ENCODE measurements at places on chromosomes 1 and 21. TPM values are rescaled to one million over a fixed set of nuclear protein-coding genes. Genes with fewer than 3 reads are reported as not detected.
A peak's percentile ranks its signal among the peaks of the same experiment; 100 is the strongest.

- peaks cover 6% of the 10 kb centered on the region for H3K27me3 ChIP-seq
- H3K4me1 ChIP-seq = peaks cover 13% of the 10 kb centered on the region
- DNase-seq = no peak
- no peak overlapping the region for H3K27ac ChIP-seq
- H3K36me3 ChIP-seq = no peaks in the 10 kb centered on the region
Observed at GRCh38 chr1:25065321-25065721, 135.2 kb upstream of the RUNX3 start.

DNA sequence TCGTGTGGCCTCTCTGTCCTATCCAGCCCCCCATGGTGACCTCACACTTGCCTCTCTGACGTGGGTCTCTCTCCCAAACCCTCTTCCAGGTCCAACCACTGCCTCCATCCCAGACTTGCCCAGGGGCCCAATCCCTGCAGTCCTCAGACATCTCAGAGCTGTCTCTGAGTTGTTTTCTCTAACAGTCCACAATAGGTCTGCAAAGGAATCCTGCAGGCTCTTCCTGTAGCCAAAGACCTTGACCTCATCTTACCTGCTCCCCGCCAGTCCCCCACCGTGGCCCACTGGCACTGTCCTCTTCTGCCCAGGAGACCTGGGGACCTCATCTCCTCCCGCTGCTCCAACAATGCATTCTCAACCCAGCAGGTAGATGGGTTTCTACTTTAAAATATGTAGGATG, 10.0 kb downstream of the RNF187 start:
- H3K4me3 ChIP-seq = no peak overlapping the region
- H3K27me3 ChIP-seq = no peaks in the 10 kb centered on the region
- peaks cover 9% of the 10 kb centered on the region for H3K4me1 ChIP-seq
- peaks cover 29% of the 10 kb centered on the region for H3K36me3 ChIP-seq
- DNase-seq = no peak

DNA sequence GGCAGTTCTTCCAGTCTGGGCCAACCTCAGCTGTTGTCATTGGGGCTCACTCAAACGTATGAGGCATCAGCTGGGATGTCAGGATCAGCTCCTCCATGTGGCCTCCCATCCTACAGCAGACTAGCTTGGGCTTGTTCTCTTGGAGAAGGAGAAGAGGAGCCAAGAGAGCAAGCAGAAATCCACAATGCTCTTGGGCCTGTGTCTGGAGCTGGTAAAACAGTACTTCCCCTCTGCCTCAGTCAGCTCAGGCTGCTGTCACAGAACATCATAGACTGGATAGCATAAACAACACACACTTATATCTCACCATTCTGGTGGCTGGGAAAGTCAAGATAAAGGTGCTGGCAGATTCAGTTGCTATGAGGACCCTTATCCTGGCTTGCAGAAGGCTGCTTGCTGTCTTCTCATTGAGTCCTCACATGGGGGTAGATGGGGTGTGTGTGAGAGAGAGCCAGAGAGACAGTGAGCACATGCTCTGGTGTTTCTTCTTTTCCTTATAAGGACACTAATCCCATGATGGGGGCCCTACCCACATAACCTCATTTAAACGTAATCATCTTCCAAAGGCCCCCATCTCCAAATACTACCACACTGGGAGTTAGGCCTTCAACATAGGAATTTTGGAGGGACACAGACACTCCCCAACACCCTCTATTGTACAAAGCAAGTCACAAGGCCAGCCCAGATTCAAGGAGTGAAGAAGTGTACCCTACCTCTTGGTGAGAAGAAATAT, 16.3 kb upstream of the DNAJC6 start:
- H3K27ac ChIP-seq = no peak overlapping the region
- no peaks in the 10 kb centered on the region for H3K27me3 ChIP-seq
- H3K4me3 ChIP-seq = no peak overlapping the region
- H3K4me1 ChIP-seq = peaks cover 6% of the 10 kb centered on the region

Gene LCE3D
- total RNA-seq = not detected

DNA sequence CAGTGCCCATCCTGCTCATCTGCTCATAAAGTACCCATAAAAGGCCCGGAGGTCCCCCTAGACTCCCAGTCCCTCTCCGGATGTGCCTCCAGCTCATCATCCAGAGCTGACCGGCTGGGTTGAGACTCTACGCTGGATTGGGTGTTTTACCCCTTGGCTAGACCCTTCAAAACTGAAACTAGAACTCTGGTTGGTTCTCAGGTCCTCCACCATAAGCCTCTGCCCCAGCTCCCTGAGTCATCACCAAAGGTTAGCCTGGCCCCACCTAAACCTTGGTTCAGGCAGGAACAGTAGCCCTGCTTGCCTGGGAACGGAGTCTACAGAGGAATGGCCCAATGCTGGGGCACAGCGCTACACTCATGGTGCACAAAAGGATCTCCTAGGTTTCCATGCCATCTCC, 75.1 kb downstream of the TLR5 start:
- no peaks in the 10 kb centered on the region for H3K36me3 ChIP-seq
- H3K4me1 ChIP-seq = no peaks in the 10 kb centered on the region
- H3K27me3 ChIP-seq = no peaks in the 10 kb centered on the region

DNA sequence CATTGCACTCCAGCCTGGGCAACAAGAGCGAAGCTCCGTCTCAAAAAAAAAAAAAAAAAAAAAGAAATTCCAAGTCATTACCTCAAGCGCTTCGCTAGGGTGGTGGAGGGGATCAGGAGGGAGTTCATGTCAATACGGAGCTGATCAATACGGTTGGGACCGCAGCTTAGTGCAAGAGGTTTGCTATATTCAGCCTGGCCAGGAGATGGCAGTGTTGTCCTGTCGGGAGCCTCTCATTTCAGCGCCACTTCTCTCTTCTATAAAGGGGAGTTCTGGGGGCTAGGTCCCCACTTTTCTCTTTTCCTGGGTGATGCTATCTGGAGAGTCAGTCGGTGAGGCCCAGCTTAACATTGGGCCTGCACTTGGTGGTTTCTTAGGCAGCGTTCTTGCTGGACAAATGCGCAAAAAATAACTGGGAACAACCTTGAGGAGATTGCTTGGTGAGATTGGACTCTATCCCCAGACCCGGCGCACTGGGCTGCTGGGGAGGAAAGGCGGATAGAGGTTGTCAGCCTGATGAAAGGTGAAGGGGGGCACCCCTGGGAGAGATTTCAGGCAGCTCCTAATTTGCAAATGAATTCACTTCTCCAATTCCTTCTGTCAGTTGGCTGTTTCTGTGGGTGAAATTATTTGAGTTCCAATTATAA, 40.4 kb downstream of the KIAA0040 start:
- H3K4me1 ChIP-seq = no peaks in the 10 kb centered on the region
- no peak for DNase-seq
- H3K4me3 ChIP-seq = no peak overlapping the region
- H3K36me3 ChIP-seq = no peaks in the 10 kb centered on the region
- peaks cover 62% of the 10 kb centered on the region for H3K27me3 ChIP-seq

- no peak for DNase-seq
- no peak overlapping the region for H3K27ac ChIP-seq
- H3K4me1 ChIP-seq = peaks cover 27% of the 10 kb centered on the region
- H3K36me3 ChIP-seq = no peaks in the 10 kb centered on the region
- peak overlapping the region; percentile 12 for H3K4me3 ChIP-seq
Observed at GRCh38 chr21:30233228-30234020, 17.5 kb upstream of the CLDN8 start.

Gene PLA2G2C
- total RNA-seq = not detected

GRCh38 chr1:203776636-203777035, 11.7 kb downstream of the LAX1 start:
- H3K27me3 ChIP-seq = no peaks in the 10 kb centered on the region
- no peaks in the 10 kb centered on the region for H3K36me3 ChIP-seq
- H3K4me1 ChIP-seq = no peaks in the 10 kb centered on the region
- H3K4me3 ChIP-seq = no peak overlapping the region
- H3K27ac ChIP-seq = no peak overlapping the region

DNA sequence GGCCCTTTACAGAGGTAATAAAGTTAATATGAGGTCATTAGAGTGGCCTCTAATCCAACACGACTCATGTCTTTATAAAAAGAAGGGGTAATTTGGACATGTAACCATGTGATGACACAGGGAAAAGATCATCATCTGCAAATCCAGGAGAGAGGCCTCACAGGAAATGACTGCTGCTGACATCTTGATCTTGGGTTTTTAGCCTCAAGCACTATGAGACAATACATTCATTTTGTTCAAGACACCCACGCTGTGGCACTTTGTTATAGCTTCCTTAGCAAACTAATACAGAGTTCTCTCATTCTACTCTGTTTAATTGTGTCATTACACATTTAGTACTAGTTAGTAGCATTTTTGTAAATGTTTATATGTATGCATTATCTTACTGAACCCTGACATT, 64.0 kb upstream of the RUNX1 start:
- no peaks in the 10 kb centered on the region for H3K4me1 ChIP-seq
- no peaks in the 10 kb centered on the region for H3K36me3 ChIP-seq
- H3K4me3 ChIP-seq = no peak overlapping the region
- no peak overlapping the region for H3K27ac ChIP-seq
- DNase-seq = no peak

DNA sequence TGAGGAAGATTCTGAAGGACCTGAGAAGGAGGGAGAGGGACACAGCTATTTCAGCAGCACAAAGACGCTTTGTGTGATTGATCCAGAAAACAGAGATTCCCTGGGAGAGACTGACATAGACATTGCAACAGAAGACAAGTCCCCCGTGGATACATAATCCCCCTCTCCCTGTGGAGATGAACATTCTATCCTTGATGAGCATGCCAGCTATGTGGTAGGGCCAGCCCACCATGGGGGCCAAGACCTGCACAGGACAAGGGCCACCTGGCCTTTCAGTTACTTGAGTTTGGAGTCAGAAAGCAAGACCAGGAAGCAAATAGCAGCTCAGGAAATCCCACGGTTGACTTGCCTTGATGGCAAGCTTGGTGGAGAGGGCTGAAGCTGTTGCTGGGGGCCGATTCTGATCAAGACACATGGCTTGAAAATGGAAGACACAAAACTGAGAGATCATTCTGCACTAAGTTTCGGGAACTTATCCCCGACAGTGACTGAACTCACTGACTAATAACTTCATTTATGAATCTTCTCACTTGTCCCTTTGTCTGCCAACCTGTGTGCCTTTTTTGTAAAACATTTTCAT, 161.3 kb upstream of the SGIP1 start:
- DNase-seq = no peak
- no peak overlapping the region for H3K4me3 ChIP-seq
- peaks cover 4% of the 10 kb centered on the region for H3K36me3 ChIP-seq
- no peaks in the 10 kb centered on the region for H3K27me3 ChIP-seq

- no peak overlapping the region for H3K27ac ChIP-seq
- H3K36me3 ChIP-seq = no peaks in the 10 kb centered on the region
- DNase-seq = no peak
- no peak overlapping the region for H3K4me3 ChIP-seq
- H3K27me3 ChIP-seq = peaks cover 8% of the 10 kb centered on the region
- H3K4me1 ChIP-seq = no peaks in the 10 kb centered on the region
Observed at GRCh38 chr1:210201681-210202080, 30.9 kb upstream of the SERTAD4 start.

Gene CENPF
- total RNA-seq = 141 TPM

GRCh38 chr1:159841749-159842148, 15.1 kb downstream of the SLAMF8 start:
- H3K27ac ChIP-seq = no peak overlapping the region
- peaks cover 9% of the 10 kb centered on the region for H3K4me1 ChIP-seq
- H3K27me3 ChIP-seq = peaks cover 24% of the 10 kb centered on the region

DNA sequence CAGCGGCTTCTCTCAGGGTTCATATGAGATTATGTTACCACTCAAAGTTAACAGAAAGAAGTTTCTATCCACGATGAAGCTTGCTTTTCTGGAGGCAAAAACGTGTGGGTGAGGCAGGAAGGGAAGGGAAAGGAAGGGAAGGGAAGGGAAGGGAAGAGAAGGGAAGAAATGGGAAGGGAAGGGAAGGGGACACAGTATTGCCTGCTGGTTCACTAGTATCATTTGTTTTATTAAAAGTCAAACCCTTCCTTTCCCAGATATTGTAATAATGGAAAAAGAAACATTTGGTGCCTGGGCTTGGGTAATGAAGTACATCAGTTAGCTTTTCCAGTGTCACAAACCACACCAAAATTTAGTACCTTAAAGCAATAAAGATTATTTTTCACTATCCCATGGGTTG, 18.0 kb upstream of the MROH9 start:
- H3K27ac ChIP-seq = no peak overlapping the region
- peaks cover 6% of the 10 kb centered on the region for H3K4me1 ChIP-seq
- DNase-seq = no peak
- H3K27me3 ChIP-seq = no peaks in the 10 kb centered on the region
- H3K4me3 ChIP-seq = no peak overlapping the region

Gene SYTL1
- total RNA-seq = 37.2 TPM

DNA sequence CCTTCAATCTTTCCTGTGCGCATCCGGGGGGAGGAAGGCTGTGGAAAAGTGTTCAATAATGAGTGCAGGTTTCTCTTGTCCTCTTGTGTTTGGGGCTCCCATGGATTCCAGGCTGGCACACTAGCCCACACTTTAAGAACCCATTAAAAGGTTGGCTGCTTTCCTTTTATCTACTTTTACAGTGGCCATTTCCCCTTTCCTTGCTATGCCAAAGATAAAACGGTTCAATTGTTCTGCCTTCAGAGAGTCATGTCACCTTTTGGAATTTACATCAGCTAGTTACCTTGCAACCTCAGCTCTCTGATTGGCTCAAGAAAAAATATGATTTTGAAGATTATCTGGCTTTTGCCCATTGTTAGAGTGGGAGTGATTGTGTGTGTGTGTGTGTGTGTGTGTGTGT, 182.3 kb downstream of the SDCCAG8 start:
- H3K27ac ChIP-seq = no peak overlapping the region
- H3K27me3 ChIP-seq = no peaks in the 10 kb centered on the region
- H3K4me3 ChIP-seq = no peak overlapping the region
- no peak for DNase-seq
- peaks cover 12% of the 10 kb centered on the region for H3K4me1 ChIP-seq
- H3K36me3 ChIP-seq = peaks cover 3% of the 10 kb centered on the region

- no peak for DNase-seq
- no peak overlapping the region for H3K27ac ChIP-seq
- peaks cover 13% of the 10 kb centered on the region for H3K4me1 ChIP-seq
- no peak overlapping the region for H3K4me3 ChIP-seq
- no peaks in the 10 kb centered on the region for H3K36me3 ChIP-seq
- peaks cover 4% of the 10 kb centered on the region for H3K27me3 ChIP-seq
Observed at GRCh38 chr1:202124142-202124541, 1.4 kb downstream of the GPR37L1 start.

Gene KCNE2
- 1.8 TPM for total RNA-seq

GRCh38 chr1:84083307-84083706, 60.8 kb upstream of the PRKACB start:
- no peak for DNase-seq
- peaks cover 12% of the 10 kb centered on the region for H3K4me1 ChIP-seq
- no peaks in the 10 kb centered on the region for H3K27me3 ChIP-seq
- H3K36me3 ChIP-seq = peaks cover 13% of the 10 kb centered on the region
- H3K4me3 ChIP-seq = no peak overlapping the region

DNA sequence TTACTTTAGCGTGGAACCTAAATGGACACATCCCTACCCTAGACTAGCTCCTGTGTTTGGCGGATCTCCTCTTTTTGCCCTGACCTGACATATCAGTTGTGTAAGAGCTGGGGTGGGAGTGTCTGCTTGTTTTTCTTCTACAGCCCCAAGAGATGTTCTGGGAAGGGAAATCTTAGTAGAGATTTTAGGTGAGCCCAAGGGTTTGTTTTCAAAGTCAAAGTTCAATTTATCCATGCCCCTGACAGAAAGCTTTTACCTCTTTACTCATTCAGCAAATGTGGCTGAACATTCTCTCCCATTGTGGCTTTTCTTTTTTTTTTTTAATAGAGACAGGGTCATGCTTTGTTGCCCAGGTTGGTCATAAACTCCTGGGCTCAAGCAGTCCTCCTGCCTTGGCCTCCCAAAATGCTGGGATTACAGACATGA, 7.3 kb upstream of the TARS2 start:
- no peaks in the 10 kb centered on the region for H3K27me3 ChIP-seq
- no peaks in the 10 kb centered on the region for H3K36me3 ChIP-seq
- no peak for DNase-seq
- H3K27ac ChIP-seq = peak overlapping the region; percentile 24
- no peak overlapping the region for H3K4me3 ChIP-seq
